Suprapubic skin (tissue), 4 donors: ENCODE measurements at places on chromosomes 7 and 10.

DNA sequence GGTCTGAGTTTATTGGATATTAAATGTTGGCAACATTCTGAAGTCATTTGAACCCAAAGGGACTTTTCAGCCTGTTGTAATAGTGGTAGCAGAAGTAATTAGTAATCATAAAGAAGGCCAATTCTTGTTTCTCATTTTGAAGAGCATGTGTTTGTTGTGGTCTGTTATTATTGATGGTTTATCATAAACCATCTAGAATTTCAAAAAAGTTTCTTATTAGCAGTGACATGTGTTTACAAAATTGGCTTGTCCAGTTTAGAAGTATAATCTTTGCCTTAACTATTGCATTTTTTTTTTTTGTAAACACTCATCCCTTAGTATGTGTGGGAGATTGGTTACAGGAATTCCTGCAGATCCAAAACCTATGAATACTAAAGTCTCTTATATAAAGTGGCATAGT is 177.8 kb downstream of the BBS9 start:
- peaks cover 8% of the 10 kb centered on the region for H3K36me3 ChIP-seq
- H3K4me3 ChIP-seq: no peak overlapping the region
- no peaks in the 10 kb centered on the region for H3K27me3 ChIP-seq
- no peak for DNase-seq
- no peaks in the 10 kb centered on the region for H3K4me1 ChIP-seq
- H3K27ac ChIP-seq: no peak overlapping the region

GRCh38 chr10:49613882-49614241 is at the start of gene CHAT:
Gene CHAT (plus strand): TSS chr10:49614037. CDS start chr10:49614190, 153 bp downstream.
- no peak within 1 kb of the TSS for H3K4me3 ChIP-seq
- no peak within 1 kb of the TSS for H3K27ac ChIP-seq
- peaks cover 36% of the 10 kb centered on the region for H3K4me1 ChIP-seq
- DNase-seq: peak; percentile 25
- peaks cover 100% of the 10 kb centered on the region for H3K27me3 ChIP-seq

DNA sequence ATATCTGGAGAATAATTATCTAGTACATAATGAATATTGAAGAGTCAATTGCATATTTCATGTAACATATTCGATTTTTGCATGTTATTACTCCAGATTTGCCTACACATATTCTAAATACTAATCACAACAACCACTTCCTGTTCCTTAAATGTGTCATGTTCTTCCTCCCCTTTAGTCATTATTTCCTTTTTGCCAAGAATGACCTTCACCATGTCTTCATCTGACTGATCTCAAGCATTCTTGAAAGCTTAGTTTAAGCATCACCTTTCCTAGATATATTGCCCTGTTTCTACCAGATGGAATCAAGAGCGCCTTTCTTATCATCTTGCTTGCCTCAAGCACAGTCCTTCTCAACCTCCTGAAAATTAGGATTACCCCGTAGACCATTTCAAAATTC is 23.5 kb upstream of the MEOX2 start:
- no peaks in the 10 kb centered on the region for H3K27me3 ChIP-seq
- DNase-seq: no peak
- no peak overlapping the region for H3K27ac ChIP-seq
- no peaks in the 10 kb centered on the region for H3K36me3 ChIP-seq
- no peak overlapping the region for H3K4me3 ChIP-seq
- no peaks in the 10 kb centered on the region for H3K4me1 ChIP-seq

DNA sequence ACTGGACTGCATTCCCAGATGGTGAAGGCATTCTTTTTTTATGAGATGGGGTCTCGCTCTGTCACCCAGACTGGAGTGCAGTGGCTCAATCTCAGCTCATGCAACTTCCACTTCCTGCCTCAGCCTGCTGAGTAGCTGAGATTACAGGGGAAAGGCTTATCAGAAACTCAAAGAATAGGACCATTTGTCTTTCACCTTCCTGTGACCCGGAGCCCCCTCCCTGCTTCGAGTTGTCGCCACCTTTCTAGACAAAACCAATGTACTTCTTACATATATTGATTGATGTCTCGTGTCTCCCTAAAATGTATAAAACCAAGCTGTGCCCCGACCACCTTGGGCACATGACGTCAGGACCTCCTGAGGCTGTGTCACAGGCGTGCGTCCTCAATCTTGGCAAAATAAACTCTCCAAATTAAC is 1.8 kb upstream of the METTL27 start:
- H3K4me1 ChIP-seq: peaks cover 24% of the 10 kb centered on the region
- H3K27me3 ChIP-seq: no peaks in the 10 kb centered on the region
- H3K4me3 ChIP-seq: no peak overlapping the region
- no peaks in the 10 kb centered on the region for H3K36me3 ChIP-seq
- no peak for DNase-seq

GRCh38 chr7:157309988-157310668 is 26.7 kb upstream of the DNAJB6 start:
- DNase-seq: no peak
- no peaks in the 10 kb centered on the region for H3K36me3 ChIP-seq
- peaks cover 17% of the 10 kb centered on the region for H3K4me1 ChIP-seq

DNA sequence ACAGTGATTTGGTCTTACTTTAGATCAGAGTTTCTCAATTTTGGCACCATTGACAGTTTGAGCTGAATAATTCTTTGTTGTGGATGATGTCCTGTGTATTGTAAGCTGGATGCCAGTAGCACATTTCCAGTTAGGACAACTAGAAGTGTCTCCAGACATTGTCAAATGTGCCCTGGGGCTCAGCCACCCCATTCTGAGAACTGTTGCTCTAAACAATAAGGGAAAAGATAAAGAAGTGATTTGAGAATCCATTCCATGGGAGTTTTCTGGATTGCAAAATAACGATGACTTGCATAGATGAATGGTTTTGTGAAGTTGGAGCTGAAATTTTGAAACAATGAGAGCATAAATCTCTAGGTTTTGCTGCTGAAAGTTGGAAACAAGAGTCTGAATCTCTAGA is 44.6 kb downstream of the NUP205 start:
- no peak overlapping the region for H3K4me3 ChIP-seq
- H3K27ac ChIP-seq: no peak overlapping the region
- DNase-seq: no peak
- peaks cover 49% of the 10 kb centered on the region for H3K36me3 ChIP-seq
- H3K27me3 ChIP-seq: no peaks in the 10 kb centered on the region
- H3K4me1 ChIP-seq: no peaks in the 10 kb centered on the region

DNA sequence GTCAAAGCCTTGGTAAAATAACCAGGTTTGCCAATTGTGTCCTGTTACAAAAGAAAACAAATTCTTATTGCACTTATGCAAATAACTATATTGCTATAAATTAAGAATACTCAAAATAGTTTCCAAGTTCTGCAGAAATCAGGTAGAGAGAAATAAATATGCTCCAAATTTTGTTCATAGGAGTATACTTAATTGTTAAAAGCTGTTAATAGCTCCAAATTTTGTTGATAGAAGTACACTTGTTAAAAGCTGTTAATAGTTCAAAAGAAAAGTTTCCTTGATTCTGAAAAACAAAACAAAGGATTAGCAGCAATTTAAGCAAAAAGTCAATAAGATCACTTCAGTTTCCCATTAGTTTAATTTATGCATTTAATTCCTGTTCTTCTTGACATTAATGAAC is 46.4 kb upstream of the ZNF138 start:
- no peak for DNase-seq
- H3K27me3 ChIP-seq: no peaks in the 10 kb centered on the region
- no peaks in the 10 kb centered on the region for H3K4me1 ChIP-seq
- no peaks in the 10 kb centered on the region for H3K36me3 ChIP-seq
- H3K4me3 ChIP-seq: no peak overlapping the region

DNA sequence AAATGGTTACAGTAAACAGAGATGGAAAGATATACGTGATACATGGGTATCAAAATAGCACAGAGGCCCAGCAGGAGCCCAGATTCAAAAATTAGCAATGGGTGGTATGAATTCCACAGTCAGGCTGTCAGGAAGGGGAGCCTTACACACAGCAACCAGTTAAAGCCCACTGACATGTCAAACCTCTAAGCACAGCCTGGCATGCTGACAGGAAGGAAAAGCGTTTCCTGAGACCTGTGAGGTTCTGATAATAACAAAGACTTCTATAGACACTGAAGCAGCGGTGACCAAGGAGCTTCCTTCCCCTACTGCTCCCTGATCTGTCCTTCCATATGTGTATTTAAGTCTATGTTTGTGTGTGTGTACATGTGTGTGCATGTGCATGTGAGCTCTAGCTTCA is 89.9 kb downstream of the PHYHIPL start:
- H3K27ac ChIP-seq: no peak overlapping the region
- no peaks in the 10 kb centered on the region for H3K27me3 ChIP-seq
- H3K4me1 ChIP-seq: no peaks in the 10 kb centered on the region
- no peak for DNase-seq

DNA sequence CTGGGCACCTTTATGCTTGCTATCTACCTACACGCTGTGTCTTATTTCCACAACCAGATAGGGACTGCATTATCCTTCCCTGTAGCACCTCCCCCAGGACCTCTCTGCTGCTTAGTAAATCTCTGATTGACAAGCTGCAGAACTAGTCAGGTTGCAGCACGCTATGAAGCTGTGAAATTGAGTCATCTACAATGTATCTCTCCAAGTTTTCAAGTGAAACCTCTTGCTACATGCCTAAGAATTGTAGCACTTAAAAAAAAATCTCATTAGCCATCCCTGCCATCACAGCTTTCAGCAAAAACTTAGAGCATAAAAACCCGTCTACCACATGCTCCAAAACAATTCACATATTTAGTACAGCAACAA is 69.7 kb upstream of the FGFR2 start:
- H3K4me1 ChIP-seq: peaks cover 24% of the 10 kb centered on the region
- no peaks in the 10 kb centered on the region for H3K36me3 ChIP-seq
- no peak for DNase-seq
- no peaks in the 10 kb centered on the region for H3K27me3 ChIP-seq
- H3K4me3 ChIP-seq: peak overlapping the region; percentile 24
- peak overlapping the region; percentile 53 for H3K27ac ChIP-seq

DNA sequence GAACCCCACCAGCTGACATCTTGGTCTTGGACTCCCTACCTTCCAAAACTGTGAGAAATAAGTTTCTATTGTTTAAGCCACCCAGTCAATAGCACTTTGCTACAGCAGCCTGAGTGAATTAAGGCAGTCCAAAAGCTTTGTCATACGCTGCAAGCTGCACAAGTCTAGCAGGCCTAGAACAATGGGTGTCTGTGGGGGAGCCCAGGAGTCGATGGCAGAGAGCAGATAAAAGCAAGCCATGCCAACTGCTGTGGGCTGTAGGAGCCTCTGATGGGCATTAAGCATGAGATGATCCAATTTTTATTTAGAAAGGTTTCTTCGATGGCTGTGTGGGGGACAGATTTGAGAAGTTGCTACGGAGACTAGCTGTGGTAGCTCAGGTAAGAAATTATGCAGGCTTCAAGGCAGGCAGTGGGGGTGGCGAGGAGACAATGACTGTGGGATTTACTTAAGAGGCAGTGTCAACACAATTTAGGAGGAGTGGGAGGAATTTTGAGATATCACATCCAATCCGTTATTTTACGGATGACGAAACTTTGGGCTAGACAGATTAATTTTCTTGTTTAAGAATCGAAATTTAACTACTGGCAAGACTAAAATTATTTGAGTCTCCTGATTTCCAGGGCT is 110.4 kb downstream of the NRCAM start:
- H3K36me3 ChIP-seq: no peaks in the 10 kb centered on the region
- DNase-seq: no peak
- no peaks in the 10 kb centered on the region for H3K4me1 ChIP-seq
- no peak overlapping the region for H3K4me3 ChIP-seq
- no peaks in the 10 kb centered on the region for H3K27me3 ChIP-seq
- no peak overlapping the region for H3K27ac ChIP-seq

DNA sequence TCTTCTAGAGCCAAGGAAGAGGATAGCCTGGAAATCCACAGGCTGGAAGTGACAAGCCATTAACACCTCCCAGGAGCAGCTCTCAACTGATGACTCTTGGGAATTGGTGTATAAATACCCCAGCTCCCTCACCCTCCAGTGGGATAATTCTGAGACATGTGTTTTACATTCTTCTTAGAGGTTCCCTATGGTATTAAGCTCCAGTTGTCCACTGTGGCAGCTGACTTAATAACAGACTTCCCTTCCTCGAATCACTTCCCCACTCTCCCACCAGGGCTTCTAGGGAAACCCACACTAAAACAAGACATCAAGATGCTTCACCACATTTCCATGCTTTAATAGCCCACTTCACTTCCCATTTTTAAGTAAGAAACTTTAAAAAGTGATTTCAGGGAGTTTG is 47.2 kb downstream of the FAM107B start:
- H3K27ac ChIP-seq: no peak overlapping the region
- H3K4me1 ChIP-seq: no peaks in the 10 kb centered on the region
- DNase-seq: no peak

DNA sequence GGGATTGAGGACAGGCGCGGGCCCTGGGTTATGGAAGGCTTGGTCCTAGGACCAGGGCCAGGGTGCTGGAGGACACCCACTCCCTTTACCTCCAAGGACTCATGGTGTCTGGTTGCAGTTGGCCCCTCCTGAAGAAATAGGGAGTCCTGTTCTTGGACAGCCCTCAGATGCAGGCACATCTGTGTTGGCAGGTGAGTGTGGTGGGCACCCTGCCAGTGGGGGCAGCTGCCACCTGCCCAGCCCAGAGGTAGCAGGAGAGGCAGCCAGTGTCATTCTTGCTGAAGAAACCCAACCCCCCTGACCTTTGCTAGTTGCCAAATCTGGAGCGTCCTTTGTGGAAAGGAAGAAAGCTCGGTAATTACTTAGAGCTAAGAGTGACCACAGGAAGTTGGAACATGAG is 8.3 kb downstream of the GALNT17 start:
- no peak overlapping the region for H3K4me3 ChIP-seq
- no peak overlapping the region for H3K27ac ChIP-seq
- no peaks in the 10 kb centered on the region for H3K4me1 ChIP-seq
- H3K36me3 ChIP-seq: no peaks in the 10 kb centered on the region
- H3K27me3 ChIP-seq: no peaks in the 10 kb centered on the region
- DNase-seq: no peak

GRCh38 chr10:111273235-111273634 is 196.4 kb downstream of the ADRA2A start:
- no peak overlapping the region for H3K27ac ChIP-seq
- peaks cover 8% of the 10 kb centered on the region for H3K27me3 ChIP-seq
- H3K36me3 ChIP-seq: no peaks in the 10 kb centered on the region

DNA sequence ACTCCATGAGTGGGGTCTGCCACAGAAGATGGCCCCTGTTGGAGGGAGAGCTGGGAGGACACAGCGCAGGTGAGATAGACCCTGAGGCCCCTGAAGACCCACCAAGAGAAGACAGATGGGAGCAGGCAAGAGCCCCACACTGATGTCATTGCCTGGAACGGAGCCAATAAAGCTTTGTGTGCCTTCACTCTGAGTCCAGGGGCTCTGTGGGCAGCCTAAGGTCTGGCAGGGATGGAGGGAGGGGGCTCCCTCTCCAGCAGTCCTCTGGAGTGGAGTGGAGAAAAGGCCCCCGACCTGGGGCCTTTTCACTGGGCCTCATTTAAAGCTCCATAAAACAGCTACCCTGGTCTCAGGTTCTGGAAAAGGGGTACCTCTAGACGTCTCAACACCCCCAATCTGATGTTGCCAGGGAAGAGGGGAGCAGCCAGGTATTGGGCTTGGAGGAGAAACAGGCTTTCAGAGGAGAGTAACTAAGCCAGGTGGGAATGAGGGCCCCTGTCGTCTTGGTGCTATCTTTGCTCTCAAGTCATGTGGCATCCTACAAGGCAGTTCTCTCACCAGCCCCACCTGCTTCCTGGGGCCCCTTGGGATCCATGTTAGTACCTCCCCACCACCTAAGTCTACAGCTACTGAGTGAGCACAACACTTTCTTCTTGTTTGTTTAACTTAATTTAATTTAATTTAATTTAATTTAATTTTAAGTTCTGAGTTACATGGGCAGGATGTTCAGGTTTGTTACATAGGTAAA is 1.4 kb downstream of the C10orf62 start:
- no peaks in the 10 kb centered on the region for H3K36me3 ChIP-seq
- H3K27me3 ChIP-seq: no peaks in the 10 kb centered on the region
- H3K4me3 ChIP-seq: no peak overlapping the region
- H3K4me1 ChIP-seq: peaks cover 12% of the 10 kb centered on the region
- no peak for DNase-seq
- no peak overlapping the region for H3K27ac ChIP-seq
